ENCODE measurements at places on chromosomes 12 and 14. TPM values are rescaled to one million over a fixed set of nuclear protein-coding genes. Genes with fewer than 3 reads are reported as not detected.

DNA sequence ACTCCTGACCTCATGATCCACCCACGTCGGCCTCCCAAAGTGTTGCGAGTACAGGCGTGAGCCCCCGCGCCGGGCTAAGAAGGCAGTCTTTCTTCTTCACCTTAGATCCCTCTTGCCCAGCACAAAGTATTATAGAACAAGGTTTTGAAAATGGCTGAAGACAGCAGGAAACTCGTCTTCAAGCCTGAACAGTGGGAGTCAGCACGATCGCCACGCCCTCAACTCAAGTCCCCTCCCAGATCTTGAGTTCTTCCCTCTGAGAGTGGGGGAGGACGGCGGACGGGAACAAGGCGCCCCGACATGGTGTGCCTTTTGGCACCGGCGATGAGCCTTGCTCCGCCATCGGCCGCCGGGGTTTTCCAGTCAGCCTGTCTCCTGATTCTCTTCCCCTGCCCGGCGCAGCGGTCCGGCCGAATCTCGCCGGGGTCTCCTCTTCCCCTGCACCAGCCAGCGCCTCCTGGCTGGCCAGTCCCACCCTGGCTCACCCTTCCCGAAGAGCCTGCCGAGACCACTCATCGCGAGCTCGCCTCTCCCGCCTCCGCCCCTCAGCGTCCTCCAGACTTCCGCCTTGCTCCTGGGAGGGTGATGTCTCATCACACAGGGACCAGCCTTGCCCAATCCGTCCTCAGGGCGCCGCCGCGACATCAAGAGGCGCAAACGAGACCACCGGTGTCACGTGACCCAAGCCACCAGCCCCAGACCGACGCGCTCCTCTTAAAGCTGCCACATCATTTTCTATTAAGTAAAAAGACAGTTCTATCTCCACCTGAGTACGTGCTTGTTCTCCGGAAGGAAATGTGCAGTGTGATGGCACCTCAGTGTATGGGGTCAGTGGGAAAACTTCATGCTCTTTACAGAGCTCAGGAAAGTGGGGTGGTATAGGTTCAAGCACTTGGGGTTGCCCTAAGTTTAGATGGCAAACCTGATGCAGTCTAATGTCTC is at the start of gene CHMP4A:
Gene CHMP4A, minus strand, starts transcription at position 565 of the 942 bp plus-strand sequence. Its CDS starts 49 bp downstream, at position 516.
- peak; percentile 92 for DNase-seq

Gene NDUFB1
- total RNA-seq = 173 TPM

Gene SERPINA9
- total RNA-seq = not detected

GRCh38 chr12:509500-509899 is 49.8 kb downstream of the B4GALNT3 start:
- no peak for DNase-seq

Gene HSPA2
- 138 TPM for total RNA-seq

Gene KRT75
- not detected for total RNA-seq

DNA sequence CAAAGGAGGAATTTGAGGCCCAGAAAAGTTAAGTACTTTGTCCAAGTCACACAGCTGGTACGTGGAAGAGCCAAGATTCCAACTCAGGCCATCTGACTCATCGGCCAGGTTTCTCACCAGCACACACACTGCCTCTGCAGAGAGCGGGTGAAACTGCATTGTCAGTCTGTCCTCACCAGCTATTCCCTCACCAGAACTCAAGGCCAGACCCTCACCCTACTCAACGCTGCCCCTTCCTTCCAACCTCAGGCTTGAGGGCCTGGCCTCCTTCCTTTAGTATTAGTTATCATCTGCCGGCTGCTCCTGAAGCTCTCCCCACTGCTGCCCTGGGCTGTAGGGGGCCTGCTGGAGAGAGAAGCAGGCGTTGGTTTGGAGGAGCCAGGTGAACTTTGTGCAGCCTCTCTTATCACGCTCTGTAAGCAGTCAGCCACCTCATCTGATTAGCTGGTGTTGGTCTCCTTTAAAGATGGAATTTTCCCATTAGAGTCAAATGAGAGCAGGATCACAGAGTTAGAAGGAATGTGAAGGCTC is 16.6 kb upstream of the PLEK2 start:
- no peak for DNase-seq

DNA sequence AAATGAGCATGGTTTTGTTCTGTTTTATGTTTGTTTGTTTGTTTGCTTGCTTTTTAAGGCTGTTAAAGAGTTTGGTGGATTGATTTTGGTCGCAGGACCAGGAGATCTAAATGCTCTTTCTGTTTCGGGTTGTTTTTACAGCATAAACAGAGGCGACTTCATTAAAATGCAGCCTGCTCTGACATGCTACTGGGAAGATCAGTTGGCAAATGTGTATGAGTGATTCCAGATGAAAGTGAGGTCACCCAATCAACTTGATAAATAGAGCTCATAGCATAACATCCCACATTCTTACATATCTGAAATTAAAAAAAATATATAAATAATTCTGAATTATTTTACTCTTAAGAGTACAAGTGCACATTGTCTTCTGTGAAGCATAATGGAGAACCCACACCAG is 947.7 kb downstream of the GALC start:
- DNase-seq = no peak

DNA sequence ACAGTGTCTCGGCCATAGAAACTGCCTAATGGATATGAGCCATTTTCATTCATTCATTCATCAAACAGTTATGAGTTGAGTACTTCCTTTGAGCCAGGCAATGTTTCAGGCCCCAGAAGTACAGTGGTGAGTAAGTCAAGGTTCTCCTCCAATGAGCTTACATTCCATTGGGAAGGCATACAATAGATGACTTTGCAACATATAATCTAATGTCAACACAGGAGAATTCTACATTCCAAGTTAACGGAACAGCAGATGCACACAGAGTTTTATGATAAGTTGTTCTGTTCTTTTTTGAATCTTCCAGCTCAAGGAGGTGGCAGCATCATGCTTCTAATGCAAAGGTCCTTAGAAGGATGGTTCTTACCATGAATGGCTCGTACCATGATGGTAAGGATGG is 3.2 kb upstream of the RFC5 start:
- DNase-seq = no peak

GRCh38 chr12:94618995-94619695 is 31.2 kb downstream of the TMCC3 start:
- no peak for DNase-seq
